T follicular helper cell (primary cell): ENCODE measurements at places on chromosomes 2 and 18.

DNA sequence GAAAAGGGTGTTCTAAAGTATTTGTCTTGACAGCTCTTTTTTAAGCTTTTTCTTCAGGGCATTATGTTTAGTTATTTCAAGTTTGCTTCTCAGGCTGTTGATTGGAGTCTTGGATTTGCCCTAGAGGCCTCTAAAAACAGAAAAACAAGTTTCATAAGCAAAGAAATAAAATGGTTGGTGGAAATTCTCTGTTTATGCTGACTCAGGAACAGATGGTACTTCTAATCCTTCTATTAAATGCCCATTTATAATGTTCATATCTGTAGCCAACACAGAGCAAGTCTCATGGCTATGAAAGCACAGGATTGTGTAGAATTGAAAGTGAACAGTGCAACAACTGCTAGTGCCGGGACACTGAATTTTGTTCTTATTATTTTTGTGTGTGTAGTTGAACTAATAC is 60.4 kb downstream of the KCNJ3 start:
- no peak for DNase-seq

- DNase-seq = no peak
Measured at GRCh38 chr2:97963079-97963406, 32.7 kb downstream of the TMEM131 start.

DNA sequence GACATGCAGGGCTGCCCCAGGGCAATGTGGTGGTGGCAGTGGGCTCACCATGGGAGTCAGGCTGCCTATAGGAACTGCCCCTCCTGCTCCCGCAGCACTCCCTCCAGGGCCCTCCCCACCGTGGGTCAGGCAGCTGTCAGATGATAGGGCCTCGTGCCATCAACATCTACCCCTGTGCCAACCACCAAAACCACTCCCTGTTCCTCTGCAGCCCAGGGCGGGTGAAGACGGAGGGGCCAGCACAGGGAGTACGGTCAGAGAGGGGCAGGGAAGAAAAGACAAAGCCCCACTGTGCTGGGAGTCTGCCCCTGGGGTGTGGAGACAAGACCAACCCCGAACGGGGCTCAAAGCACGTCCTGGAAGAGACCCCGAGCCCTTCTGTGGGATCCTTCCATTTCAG is 97.4 kb downstream of the TNS1 start:
- no peak for DNase-seq

- DNase-seq = no peak
Measured at GRCh38 chr2:149902081-149902480, 314.5 kb upstream of the MMADHC start.

GRCh38 chr18:51890762-51891161 is 449.2 kb upstream of the DCC start:
- no peak for DNase-seq

DNA sequence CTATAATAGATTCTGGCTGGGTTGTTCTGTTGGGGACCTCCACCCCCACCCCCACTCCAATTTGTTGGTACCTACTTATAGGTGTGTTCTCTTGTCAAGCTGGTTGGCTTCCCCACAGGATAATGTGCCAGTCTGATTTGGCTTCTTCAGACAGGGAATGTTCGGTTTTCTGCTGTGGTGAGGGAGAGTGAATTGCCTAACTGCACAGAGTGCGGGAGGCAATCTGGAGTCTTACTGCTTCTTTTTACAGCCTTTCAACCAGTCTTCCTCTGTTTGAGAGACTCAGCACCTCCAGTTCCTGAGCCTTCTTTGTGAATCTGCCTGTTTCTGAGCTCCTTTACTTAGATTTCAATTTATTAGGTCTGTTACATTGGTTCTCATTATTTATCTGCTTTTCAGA is 27.4 kb upstream of the SNORC start:
- no peak for DNase-seq

GRCh38 chr2:226743915-226744314 is 55.7 kb downstream of the IRS1 start:
- no peak for DNase-seq

DNA sequence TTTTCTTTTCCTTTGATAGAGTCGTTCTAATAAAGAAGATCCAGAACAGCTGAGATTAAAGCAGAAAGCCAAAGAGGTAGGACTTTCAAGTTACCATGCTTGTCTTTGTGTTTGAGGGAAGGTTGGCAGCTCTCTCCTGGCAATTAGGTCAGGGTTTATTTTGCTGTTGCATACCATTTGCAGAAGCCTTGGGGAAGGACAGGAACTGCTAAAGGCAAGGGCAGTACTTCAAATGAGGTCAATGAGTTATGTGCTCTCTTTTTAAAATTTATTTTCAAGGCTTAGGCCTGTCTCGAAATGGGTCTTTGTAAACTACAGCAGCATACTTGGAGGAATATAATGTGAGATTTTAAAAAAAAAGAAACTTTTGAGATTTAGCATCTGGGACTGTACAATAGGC is 108.9 kb downstream of the TAF4B start:
- no peak for DNase-seq

DNA sequence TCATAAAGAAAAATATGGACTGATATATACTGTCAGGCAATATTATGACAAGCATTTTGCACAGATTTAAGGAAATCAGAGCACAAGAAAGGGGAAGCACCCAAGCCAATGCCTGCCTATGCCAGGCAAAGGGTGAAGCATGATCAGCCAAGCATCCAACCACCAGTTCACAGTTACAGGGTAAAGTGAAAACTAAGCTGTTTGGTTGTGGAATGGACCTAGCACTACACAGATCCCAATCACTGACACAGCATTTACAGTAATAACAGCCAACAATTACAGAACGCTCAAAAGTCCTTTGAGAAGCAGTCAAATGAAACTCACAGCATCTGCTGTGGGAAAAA is 90.3 kb downstream of the SP3 start:
- DNase-seq = no peak

DNA sequence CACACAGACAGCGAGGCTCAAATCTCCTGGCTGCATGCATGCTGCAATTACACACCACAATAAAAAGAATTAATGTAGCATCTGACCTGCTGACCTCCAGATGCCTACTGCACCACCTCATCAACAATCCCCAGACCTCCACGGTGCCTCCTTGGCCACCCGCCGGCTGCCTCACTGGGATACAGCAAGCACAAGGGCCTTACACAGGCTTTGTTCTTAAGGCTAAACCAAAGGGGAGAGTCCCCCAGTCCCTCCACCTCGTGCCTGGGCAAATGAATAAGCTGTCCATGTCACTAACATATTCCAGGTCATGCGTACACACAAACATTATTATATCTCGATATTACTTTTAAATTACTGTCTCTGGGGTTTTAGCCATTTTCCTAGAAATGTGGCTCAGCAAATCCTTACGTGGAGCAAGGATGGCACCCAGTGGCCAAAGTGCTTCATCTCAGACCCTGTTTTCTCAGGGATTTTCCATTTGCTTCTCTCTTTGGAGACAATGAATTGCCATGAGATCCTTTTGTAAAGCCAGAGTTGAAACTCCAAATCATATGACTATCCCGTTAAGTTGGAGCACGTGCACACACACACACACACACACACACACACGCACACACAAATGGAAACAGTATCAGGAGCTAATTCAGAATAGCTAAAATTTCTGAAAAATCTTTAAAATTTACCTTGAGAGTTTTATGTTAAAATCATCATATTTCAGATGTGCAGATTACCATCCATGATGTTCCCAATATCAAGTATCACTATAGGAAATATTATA is 313.8 kb downstream of the PDE11A start:
- DNase-seq = no peak

- no peak for DNase-seq
Measured at GRCh38 chr2:68352651-68353391, 12.3 kb upstream of the PLEK start.

DNA sequence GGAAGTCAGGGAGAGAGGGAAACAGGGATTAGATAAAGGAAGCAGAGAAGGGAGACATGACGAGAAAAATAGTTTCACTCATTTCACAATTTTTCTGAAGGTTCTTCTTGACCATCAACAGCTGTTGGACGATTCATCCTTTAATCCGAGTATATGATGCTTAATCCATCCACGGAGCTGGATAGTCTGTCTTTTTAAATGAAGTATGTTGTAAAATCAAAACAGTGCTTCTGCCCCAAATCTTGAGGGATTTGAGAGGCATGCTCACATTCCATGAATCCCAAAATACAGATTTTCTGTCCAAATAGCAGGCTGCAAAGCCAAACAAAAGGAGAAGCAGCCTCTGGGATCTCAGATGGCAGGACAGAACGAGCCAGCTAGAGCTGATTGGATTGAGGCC is 47.5 kb downstream of the EPAS1 start:
- no peak for DNase-seq

DNA sequence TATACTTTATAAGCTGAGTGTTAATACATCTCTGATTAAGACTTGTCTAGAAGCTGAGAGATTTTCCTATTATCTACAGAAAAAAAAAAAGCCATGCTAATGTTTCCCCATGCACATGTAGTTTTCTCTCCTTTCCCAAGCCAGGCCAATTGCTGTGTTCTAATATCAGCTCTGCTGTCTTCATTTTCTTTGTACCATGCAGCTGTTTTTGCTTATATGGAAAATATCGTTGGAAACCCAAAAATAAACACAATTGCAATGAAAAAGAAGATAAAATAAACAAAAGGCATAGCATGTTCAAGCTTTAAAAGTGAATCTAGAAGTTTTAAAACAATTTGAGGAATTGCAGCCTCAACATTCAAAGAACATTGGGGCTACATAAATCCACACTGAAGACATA is 817.4 kb upstream of the ACVR2A start:
- DNase-seq = no peak

DNA sequence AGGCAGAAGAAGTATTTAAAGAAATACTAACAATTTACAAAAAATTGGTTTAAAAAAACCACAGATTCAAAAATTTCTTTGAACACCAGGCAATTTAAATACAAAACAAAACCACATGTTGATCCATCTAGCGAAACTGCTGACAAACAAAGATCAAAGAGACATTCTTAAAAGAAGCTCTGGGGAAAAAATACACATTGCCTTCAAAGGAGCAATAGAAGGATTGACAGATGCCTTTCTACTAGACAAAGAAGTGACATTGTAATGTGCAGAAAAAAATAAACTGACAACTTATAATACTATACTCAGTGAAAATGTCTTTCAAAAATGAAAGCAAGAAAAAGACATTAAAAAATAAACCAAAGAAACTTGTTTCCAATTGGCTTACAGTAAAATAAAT is 12.6 kb upstream of the EIF2AK3 start:
- no peak for DNase-seq

DNA sequence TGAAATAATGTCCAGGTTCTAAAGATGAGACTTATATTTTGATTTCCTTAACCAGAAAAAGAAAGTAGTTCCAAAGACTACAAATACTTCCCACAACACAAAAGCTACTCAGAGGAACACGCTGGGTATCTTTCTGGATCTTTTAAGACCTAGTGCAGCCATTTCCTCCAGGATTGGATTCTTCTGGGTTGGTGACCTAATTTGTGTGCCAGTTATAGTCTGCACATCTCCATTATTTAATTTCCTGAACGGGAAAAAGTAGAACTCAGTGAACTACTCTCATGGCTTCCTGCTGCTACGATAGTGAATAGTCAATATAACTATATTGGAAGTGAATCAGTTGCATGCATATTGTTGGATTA is 1.5 kb downstream of the TMEM87B start:
- DNase-seq = no peak

GRCh38 chr18:63253014-63253413 is 66.6 kb downstream of the BCL2 start:
- DNase-seq = no peak

DNA sequence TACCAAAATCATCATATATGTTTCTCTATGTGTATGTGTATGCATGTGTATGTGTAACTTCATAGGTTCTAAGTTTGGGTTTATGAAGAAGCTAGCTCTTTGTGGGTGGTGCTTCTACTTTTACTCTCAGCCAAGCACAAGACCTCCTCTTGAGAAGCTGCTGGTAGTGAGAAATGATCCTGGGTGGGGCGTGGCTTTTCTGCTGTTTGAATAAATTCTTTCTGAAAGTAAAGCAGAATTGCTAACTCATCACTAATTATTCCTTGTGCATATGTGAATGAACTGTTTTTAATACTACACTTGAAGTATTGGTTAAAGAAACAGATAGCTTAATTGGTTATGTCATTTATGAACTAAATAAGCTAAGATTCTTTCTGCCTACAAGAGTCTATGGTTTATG is 7.6 kb upstream of the GAREM1 start:
- DNase-seq = no peak

- no peak for DNase-seq
Measured at GRCh38 chr18:59908799-59909198, 9.0 kb downstream of the PMAIP1 start.

- DNase-seq = no peak
Measured at GRCh38 chr2:216663846-216664245, 30.6 kb downstream of the IGFBP2 start.

DNA sequence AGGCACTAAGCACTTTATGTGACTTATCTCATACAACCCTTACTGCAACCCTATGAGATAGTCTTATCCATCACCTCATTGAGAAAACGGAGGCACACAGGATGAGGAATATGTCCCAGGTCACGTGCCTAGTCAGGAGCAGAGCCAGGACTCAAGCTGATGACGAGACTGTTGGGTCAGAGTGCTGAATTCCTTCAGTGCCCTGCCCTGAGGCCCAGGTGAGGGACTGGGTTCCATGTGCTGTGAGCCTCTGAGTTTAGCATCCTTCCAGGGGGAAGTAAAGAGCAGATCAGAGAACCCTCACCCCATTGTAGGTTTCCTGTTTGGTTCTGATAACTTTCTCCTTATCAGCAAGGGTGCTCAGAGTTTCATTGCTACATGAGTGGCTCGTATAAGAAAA is 11.7 kb upstream of the EDAR start:
- no peak for DNase-seq

GRCh38 chr2:98588880-98589431 is 19.4 kb downstream of the COA5 start:
- DNase-seq = no peak

GRCh38 chr2:26840937-26841610 is 6.9 kb upstream of the DPYSL5 start:
- DNase-seq = no peak
